ENCODE measurements at places on chromosomes 3 and 15.

DNA sequence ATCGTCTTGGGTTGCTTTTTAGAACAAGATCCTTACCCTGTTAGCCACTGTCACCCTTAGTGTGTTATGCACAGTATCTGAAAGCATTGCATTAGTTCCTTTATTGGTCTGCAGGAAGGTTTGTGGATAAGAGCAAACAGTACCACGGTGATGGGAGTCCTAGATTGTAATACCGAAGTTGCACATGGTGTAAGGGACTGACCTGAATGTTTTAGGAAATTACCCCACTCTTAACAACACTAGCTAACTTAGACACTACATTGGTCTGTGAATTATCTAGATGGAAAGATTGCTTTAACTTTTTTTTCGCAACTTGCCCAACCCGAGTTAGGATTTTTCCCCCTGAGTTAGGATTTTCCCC lies 1.3 kb downstream of the STT3B start:
- DNase-seq, result no peak

- no peak for DNase-seq
These were observed 30.2 kb downstream of the ZNF710 start for GRCh38 chr15:90031231-90031791.

DNA sequence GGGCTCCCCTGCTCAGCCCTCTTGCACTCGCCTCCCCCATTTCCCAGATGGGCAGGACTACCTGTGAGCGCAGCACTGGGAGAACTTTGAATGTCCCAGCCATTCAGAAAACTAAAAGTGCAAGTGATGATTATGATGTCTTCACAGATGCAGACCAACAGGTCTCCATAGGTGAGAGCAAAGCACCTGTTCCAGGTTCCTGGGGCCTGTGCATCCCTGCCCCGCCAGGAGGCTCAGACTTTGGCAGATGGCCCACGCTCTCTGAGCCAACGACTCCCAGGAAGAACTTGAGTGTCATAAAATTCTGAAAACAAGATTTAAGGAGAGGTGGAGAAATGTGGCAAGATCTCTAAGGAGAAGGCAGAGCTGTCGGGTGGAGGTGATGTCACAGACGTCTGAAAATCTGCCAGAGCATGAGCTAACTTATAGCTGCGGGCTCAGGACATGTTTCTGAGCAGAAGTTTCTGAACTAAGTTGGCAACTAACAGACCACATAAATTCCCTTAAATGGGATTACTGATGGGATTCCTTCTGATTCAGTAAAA lies 110.8 kb upstream of the IGF1R start:
- no peak for DNase-seq

- peak; percentile 54 for DNase-seq
These were observed 1297.6 kb upstream of the ALCAM start for GRCh38 chr3:104069114-104069513.

DNA sequence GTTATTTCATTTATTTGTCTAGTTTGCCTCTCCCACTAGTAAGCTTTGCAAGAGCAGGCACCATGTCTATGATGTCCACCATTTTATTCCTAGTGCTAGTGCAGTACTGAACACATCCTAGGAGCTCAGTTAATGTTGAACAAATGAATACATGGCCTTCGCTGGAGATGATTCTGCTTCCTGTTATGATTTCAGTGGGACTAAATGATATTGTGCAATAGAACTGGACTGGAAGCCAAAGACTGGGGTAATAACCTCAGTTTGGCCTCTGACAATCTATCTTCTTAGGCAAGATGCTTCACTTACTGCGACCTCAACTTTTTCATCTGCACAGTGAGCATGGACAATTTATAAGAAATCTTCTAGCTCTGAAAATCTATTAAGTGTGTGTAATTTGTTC lies 191.3 kb downstream of the ADAMTSL3 start:
- DNase-seq, result peak; percentile 58

- no peak for DNase-seq
These were observed 83.7 kb upstream of the NEO1 start for GRCh38 chr15:72968531-72968922.
